Mesenteric fat pad (tissue), 1 donor: ENCODE measurements at places on chromosomes 3 and 15. TPM values are rescaled to one million over a fixed set of nuclear protein-coding genes. Genes with fewer than 3 reads are reported as not detected.

Gene FOXB1
- total RNA-seq = not detected

Gene C3orf85
- total RNA-seq = not detected

Gene UBR1
- 40.2 TPM for total RNA-seq

Gene CACNA2D2
- 0.45 TPM for total RNA-seq

Gene ZMYND10
- total RNA-seq = 0.71 TPM

Gene KCNAB1
- total RNA-seq = 3.6 TPM

Gene P2RY14
- 1.4 TPM for total RNA-seq

Gene TUSC7
- total RNA-seq = not detected

Gene C3orf22
- total RNA-seq = not detected

Gene CX3CR1
- 0.42 TPM for total RNA-seq

Gene ULK3
- total RNA-seq = 31.5 TPM

Gene TIPARP
- total RNA-seq = 88.9 TPM

Gene ABHD5
- total RNA-seq = 215 TPM

Gene PPARG
- total RNA-seq = 349 TPM

Gene OSTN
- not detected for total RNA-seq

Gene RBPMS2
- 24.5 TPM for total RNA-seq

Gene TMEM44
- 12.4 TPM for total RNA-seq

Gene CD96
- total RNA-seq = 6.9 TPM

- DNase-seq = no peak
Measured at GRCh38 chr3:129112308-129113052, 9.1 kb downstream of the RAB43 start.

DNA sequence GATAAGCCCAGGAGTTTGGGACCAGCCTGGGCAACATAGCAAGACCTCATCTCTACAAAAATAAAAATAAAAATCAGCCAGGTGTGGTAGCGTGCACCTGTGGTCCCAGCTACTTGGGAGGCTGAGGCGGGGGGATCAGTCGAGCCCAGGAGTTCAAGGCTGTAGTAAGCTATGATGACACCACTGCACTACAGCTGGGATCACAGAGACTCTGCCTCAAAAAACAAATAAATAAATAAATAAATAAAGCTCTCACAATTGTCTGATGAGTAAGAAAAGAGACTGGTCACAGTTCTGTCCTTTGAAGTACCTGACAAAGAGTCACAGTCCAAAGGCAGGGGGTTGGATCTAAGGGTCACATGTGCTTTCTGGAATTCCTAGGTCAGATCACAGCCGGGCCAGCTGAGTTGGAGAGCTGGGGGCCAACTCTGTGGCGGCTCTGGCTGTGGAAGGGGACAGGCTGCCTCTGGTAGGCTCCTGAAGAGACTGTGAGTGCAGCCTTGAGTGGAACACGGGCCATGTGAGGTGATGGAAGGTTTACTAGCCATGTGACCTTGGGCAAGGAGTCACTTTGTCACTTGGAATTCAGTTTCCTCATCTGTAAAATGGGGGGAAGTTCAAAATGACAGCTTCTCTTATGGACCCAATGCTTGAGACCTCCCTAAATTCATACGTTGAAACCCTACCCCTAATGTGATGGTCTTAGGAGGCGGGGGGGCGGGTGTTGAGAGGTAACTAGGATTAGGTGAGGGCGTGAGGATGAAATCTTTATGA lies 47.2 kb downstream of the WHAMM start:
- DNase-seq = no peak

DNA sequence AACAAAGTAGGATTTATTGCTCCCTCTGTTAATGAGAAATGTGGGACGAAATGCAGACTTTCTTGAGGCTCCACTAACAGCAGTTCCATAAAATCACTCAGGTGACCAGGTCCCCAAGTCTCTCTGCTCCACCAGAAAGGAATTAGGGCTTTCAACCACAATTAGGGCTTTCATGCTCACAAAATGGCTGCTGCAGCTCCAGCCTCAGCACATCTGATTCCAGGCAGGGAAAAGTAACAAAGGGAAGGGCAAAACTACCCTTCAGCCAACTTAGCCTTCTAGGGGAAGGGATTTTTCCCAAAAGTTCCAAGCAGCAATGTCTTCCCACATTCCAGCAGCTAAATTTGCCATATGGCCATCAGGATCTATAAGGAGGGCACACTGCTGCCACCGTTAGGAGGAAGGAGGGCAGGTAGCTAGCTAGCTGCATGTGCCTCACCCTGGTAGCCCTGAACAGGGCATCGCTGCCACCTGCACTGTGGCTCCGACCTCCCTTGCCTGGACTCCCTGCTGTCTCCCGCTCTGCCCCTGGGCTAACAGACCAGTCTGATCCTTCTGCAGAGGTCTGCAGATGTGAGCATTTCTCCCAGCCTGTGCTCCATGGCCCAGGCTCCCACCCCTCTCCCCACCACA lies 12.8 kb downstream of the CFAP100 start:
- DNase-seq = no peak

DNA sequence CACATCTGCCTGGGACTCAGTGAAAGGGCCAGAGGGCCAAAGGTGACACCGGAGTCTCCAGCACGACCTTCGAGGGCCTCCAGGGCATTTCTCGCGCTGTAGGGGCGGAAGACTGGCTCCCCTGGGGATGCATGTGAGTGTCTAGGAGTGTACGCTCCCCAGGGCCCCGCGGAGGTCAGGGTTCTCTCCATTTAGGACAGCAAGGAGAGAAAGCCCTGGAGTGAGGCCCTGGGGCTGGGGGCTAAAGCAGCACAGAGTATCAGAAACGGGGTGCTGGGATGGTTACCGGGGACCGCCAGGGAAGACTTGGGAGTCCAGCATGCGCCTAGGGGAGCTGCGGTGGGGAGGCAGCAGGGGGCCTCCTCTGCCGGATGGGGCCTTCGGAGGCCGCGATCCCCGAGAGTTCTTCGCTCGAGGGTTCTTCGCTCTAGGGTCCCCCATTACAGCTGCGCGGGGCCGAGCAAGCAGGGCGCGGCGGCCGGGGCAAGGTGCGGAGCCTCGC lies 595 bp upstream of the APBA2 start:
- no peak for DNase-seq

- no peak for DNase-seq
Measured at GRCh38 chr3:39291903-39292329, 12.1 kb upstream of the CX3CR1 start.

DNA sequence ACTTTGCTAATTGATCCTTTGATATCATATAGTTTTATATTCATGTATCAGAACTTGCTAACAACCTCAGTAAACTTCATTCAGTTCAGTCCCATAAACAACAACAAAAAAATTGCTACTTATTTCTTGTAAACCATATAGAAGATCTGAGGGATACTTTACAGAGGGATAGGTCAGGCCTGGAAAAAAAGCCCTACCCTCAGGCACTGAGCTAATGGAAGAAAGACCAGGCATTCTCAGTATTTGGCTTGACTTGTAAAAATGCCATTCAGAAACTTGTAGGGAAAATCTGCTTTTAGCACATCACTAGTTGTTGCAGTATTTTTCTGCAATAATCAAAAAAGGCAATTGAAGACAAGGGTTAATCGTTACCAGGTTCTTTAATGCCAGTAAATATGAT lies 33.1 kb downstream of the ARMC8 start:
- no peak for DNase-seq

DNA sequence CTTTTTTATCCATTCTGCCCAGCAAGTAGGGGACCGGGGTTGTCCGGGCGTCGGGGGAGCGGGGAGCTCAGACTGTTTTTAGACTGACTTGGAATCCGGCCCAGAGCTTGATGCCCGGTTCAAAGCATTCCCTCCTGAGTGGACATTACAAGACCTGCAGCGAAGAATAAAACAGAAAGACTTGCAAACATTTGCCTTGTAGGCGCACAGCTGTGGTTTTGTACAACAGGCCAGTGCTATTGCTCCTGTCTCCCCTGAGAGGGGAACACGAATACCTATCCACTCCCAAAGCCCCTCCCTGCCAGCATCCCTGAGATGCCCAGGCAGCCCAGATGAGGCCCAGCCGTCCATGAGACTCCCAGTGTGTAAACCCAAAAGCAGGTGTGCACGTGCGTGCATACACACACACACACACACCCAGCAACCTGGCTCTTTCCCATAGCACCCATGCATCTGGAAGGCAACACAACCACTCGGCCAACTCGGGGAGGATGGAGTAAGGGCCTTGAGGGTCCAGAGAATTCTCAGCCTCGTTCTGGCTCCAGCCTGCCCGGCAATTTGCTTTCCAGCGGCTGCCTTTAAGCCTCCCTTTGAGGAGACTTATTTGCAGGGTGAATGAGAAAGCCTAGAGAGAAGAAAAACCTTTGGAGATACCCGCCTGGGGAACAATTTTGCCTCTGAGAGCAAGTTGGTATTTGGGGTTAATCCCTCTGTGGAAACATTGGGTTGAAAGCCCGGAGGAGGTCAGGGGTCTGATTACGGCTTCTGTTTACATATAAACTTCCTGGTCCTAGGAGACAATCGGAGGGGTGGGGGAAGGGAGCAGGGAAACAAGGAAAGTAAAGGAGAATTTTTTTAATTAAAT lies 161.0 kb upstream of the HES1 start:
- peak; percentile 74 for DNase-seq

DNA sequence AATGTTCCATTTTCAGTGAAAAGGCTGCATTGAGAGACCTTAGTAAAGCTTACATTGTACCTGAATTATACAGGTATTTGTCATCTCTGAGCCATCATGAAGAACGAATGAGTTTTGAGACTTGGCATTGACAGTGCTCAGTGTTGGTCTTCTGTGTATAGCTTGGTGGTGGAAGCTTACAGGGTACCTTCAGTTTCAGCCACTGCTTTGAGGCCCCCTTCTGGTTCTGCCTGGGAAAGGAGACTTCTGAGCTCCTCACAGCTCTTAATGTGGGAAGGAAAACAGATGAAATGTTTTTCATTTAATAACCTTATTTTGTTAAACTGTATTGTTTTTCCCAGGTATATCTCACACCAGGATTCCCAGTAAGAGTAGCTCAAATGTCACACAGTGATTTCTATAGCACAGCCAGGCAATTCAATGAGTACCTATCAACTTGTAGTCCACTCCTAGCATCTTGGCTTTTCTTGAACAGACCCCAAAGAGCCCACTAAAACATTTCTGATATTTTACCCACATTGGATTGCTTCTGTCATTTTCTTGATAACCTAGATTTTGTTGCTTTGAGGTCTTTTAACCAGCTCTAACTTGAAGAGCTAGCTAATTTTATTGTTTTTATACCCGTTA lies 5.6 kb downstream of the SERPINI1 start:
- no peak for DNase-seq

GRCh38 chr3:177068967-177069366 lies 128.3 kb downstream of the TBL1XR1 start:
- DNase-seq = no peak

- DNase-seq = no peak
Measured at GRCh38 chr15:89599021-89599420, 23.8 kb downstream of the TICRR start.

- DNase-seq = no peak
Measured at GRCh38 chr15:69417581-69417980, 3.4 kb downstream of the KIF23 start.

DNA sequence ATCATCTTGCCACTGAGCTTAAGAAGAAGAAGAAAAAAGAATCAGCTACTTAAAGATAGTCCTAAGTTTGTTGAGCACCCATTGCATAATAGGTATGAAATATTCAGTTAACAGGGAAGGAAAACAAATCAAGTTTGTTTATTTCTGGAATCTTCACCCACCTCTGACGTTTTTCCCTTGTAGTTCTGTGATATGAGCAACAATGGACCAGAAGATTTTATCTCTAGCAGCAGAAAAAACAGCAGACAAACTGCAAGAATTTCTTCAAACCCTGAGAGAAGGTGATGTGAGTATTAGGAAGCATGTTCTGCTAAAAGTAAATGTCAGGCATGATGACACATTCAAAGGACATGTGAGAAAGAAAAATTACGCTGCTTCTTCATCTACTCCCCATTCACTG lies 3.7 kb downstream of the FANCI start:
- DNase-seq = no peak

DNA sequence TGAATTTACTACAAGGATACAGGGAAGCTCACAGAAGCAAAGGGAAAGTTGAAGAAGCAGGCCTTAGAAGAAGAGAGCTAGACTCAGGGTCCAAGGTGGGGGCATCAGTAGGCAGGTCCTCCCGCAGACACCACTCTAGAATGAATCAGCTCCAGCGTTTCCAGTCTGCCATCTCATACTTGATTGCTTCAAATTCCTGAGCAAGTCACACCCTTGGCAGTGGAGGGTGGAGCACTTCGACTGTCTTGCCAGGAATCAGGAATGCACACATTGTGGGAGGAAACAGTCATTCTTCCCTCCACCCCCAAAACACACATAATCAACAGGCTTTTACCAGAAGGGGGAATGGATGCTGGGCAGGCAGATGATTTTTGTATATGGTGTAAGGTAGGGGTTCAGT lies 78.5 kb downstream of the CHCHD6 start:
- DNase-seq = no peak

GRCh38 chr15:81469154-81469553 lies 95.1 kb upstream of the TMC3 start:
- no peak for DNase-seq

- DNase-seq = no peak
Measured at GRCh38 chr3:156554515-156554841, 439 bp downstream of the SSR3 start.

- no peak for DNase-seq
Measured at GRCh38 chr3:76362643-76363042, 577.3 kb upstream of the ZNF717 start.

- no peak for DNase-seq
Measured at GRCh38 chr3:141981084-141981483, 104.6 kb downstream of the ATP1B3 start.

DNA sequence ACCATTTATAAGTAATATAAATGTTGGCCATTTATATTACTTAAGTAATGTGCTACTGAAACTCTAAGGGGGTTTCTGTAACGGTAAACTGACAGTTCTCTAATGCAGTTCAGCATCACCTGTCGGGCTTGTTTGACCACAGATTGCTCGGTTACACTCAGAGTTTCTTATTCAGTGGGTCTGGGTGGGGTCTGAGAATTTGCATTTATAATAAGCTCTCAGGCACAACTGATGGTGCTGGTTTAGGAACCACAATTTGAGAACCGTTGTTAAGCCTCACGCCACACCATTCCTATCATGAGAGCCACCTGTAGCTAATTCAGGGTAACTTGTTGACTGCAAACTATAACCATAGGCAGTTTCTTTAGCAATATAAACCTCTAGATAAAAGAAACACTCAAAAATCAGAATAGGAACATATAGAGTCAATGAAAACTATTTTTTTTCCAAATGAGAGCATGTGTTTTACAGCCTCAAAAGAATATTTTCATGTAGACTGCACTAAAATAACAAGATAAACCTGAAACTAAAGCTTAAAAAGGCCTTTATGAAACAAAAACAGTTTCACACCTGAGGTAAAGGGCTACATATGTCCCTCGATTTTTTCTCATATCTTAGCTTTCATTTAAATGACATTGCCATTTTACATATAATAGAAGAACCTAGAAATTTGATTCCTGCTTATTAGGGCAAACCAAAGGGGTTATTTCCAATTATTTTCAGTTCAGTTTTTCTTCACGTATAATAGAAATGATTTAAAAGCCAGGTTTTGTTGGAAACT lies 604.8 kb downstream of the UNC13C start:
- no peak for DNase-seq

DNA sequence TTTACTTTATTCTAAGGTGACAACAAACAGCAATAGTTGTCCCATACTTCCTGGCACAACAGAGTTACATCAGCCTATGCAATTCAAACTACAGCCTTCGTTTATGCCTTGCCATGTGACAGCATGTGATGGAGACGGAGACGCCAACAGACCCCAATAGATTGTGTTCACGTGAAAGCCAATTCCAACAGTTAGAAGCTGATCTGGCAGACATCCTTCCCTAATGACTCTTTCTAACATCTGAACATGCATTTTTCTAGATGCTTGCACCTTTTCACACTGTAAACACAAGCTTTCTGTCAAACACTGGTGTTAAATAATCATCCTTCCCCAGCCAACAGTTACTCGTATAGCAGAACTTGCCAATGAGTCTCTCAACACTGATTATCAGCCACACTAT lies 694.4 kb upstream of the ALCAM start:
- no peak for DNase-seq

GRCh38 chr3:189143321-189143720 lies 28.4 kb upstream of the TPRG1 start:
- DNase-seq = no peak
